ENCODE measurements at places on chromosomes 2 and 18.

- no peak for DNase-seq
Observed at GRCh38 chr2:128983094-128983493, 664.4 kb upstream of the HS6ST1 start.

DNA sequence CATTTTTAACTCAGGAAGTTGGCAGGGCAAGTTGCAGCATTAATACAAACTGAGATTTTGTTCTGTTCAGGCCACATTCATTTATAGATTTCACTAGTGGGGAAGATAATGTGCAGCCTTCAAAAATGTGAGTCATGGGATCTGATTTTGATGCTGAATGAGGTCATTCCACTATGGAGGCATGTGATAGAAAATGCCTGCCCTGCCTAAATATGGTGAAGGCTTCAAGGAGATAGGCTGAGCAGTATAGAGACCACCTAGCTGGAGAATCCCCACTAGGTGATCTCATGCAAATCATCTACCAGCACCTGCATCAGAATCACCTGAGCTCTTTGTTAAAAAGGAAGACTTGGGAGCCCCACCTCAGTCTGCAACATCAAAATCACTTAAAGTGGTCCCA lies 43.7 kb downstream of the PAX3 start:
- no peak for DNase-seq

GRCh38 chr2:188693111-188693510 lies 281.1 kb upstream of the COL3A1 start:
- no peak for DNase-seq

DNA sequence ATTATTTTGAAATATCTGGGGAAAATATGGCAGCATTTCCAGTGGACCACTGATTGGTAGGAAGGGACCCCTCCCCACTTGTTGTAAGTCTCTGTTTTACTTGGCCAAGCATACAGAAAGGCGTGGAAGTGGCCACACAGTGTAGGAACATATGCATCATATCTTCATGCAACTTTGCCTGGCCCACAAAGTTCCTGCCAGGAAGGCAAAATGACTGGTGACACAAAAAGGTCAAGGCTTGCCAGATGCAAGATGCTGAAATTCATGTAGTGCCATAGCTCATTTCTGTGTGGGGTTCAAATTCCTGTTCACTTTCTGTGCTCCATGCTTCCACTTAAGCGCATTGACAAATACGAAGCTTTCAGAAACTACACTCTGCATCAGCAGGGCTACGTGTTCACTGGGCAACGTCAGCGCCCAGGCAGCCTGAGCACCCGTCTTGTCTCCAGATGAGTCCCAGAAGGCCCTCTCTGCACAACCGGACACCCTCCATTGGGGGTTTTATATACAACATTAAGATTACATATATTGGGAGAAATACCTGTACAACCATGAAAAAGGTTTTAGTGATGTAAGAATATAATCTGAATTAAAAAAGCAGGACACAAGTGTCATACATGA lies 3.6 kb downstream of the DYNC2LI1 start:
- no peak for DNase-seq

DNA sequence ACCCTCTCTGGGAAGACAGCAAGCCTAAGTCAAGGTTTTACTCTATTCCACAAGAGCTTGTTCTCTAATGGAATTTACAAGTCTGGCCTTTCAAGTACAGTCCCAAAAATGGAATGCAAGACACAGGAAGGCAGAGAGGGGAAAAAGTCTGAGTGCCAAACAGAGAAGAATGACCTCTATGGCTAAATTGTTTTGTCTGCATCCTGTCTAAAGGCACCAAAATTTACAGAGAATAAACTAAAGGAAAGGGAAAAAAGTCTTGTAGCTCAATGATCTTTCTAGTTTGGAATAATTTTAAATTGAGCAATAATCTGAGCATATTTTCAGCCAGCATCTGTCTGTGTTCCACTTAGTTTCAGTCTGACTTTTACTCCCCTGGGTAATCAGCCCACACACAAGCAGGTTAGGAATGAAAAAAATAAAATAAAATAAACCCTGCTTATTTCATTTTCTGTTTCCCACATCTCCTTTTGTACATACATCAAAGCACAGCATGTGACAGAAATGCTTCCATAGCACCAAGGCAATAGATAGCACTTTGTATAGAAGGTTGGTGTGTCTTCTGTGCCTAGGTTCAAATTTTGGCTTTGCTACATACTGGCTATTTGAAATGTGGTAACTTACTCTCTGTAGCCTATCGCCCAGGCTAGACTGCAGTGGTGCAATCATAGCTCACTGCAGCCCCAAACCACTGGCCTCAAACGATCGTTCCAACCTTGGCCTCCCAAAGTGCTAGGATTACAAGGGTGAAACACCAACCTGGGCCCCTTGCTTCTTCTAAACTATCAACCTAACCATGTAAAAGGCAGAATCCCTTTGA lies 105.1 kb downstream of the SLC8A1 start:
- no peak for DNase-seq

GRCh38 chr2:36253086-36253485 lies 102.5 kb upstream of the CRIM1 start:
- DNase-seq = no peak

DNA sequence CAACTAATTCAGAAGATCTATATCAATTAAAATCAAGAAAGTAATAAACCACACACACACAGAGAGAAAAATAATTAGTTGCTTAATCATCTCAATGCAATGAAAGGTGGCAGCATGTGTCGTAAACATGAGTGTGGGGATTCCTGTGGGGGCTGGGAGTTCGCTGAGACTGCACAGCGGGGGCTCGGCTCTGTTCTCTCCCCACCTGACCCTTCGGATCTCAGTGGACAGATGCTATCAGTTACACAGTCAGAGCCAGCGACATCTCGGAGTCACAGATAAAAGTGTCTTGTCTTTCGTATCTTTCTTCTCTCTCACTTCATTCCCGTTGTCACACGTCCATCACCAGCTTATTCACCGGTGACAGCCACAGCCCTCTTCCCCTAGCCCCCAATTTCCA lies 37.1 kb downstream of the COLEC12 start:
- DNase-seq = no peak

All from stimulated activated CD8-positive, alpha-beta memory T cell treated with anti-CD3 and anti-CD28 coated beads, Interleukin-2, amount 100 ng/mL, for 48 hours (primary cell).